ENCODE measurements at places on chromosomes 7 and 10.
A peak's percentile ranks its signal among the peaks of the same experiment; 100 is the strongest.

DNA sequence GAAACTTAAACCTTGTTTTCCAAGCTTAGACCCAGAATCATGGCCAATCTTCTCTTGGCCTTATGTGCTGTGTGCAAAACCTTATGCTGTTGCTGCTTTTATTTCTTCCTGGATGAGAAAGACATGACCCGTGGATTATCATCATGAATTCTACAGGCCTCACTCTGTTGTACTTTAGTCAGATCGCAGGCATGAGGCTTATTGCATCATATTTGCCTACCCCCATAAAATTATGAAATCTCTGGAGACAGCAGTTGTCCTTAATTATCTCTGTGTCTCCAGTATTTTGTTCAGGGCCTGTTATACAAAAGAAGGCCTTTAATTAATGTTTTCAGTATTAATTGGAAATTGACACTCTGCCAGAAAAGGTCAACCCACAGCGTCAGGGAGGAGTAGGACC is 71.6 kb downstream of the PLCE1 start:
- peaks cover 7% of the 10 kb centered on the region for H3K27me3 ChIP-seq
- H3K4me1 ChIP-seq = no peaks in the 10 kb centered on the region
- no peak overlapping the region for H3K27ac ChIP-seq
- no peak overlapping the region for H3K4me3 ChIP-seq
- no peaks in the 10 kb centered on the region for H3K36me3 ChIP-seq

- no peak overlapping the region for H3K27ac ChIP-seq
- peak; percentile 51 for DNase-seq
- H3K4me1 ChIP-seq = peaks cover 12% of the 10 kb centered on the region
- H3K36me3 ChIP-seq = no peaks in the 10 kb centered on the region
- no peak overlapping the region for H3K4me3 ChIP-seq
- H3K27me3 ChIP-seq = no peaks in the 10 kb centered on the region
These were observed 1.3 kb downstream of the SAP25 start for GRCh38 chr7:100572281-100572948.

DNA sequence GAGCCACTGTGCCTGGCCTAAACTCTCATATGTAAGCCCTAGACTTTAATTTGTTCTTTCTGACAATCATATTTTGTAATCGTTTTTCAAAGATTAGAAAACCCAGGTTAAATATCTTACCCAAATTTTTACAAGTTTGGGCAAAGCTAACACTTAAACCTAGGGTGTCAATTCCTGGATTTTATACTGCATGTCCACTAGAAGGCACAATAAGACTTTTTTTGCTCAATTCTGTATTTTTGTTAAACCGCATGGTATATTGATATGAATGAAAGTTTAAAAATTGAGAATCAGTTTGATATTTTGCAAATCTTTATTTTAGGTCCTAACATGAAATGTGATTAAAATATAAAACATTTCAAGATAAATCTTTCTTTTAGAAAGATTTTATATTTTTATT is 29.3 kb downstream of the DYNC2I1 start:
- no peak overlapping the region for H3K27ac ChIP-seq
- no peak overlapping the region for H3K4me3 ChIP-seq
- no peaks in the 10 kb centered on the region for H3K27me3 ChIP-seq
- H3K4me1 ChIP-seq = no peaks in the 10 kb centered on the region

DNA sequence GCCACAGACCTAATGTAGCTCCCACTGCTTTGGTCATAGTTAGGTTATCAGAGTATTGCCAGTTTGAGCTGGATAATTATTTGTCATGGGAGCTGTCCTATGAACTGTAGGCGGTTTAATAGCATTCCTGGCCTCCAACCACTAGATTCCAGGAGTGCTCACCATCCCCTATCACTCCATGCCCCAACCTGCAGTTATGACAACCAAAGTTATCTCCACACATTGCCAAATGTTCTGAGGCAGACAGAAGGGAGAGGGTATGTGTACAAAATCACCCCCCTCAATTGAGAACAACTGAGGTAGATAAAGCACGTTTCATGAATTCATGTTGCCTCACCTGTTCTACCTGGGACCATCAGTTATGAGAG is 119.0 kb upstream of the CACUL1 start:
- H3K36me3 ChIP-seq = peaks cover 7% of the 10 kb centered on the region
- DNase-seq = no peak
- no peak overlapping the region for H3K27ac ChIP-seq
- H3K27me3 ChIP-seq = peaks cover 24% of the 10 kb centered on the region

- H3K27me3 ChIP-seq = no peaks in the 10 kb centered on the region
- H3K4me1 ChIP-seq = no peaks in the 10 kb centered on the region
- H3K36me3 ChIP-seq = peaks cover 5% of the 10 kb centered on the region
These were observed 91.9 kb upstream of the MBL2 start for GRCh38 chr10:52864201-52865106.

DNA sequence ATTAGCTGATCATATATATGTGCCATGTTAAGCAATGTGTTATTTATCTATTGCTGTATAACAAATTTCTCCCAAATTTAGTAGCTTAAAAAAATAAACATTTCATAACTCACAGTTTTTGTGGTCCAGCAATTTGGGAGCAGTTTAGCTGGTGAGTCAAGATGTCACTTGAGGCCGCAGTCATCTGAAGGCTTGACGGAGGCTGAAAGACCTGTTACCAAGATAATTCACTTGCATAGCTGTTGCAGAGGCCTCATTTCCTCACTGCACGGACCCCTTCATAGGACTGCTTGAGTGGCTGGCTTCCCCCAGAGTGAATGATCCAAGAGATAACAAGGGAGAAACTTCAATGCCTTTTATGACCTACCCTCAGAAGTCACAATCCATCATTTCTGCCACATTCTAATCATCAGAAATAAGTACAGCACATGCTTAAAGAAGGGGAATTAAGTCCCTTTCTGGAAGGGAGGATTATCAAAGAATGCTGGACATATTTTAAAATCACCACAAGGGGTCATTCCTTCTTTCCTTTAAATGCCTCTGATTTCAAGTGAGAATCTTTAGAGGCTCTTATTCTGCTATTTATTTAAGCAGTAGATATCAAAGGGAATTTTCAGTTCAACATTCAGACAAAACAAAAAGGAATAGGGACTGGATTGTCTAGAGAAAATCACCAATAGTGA is 10.5 kb upstream of the SRPK2 start:
- no peak overlapping the region for H3K27ac ChIP-seq
- H3K27me3 ChIP-seq = no peaks in the 10 kb centered on the region
- no peak overlapping the region for H3K4me3 ChIP-seq
- H3K36me3 ChIP-seq = no peaks in the 10 kb centered on the region
- H3K4me1 ChIP-seq = no peaks in the 10 kb centered on the region
- no peak for DNase-seq

DNA sequence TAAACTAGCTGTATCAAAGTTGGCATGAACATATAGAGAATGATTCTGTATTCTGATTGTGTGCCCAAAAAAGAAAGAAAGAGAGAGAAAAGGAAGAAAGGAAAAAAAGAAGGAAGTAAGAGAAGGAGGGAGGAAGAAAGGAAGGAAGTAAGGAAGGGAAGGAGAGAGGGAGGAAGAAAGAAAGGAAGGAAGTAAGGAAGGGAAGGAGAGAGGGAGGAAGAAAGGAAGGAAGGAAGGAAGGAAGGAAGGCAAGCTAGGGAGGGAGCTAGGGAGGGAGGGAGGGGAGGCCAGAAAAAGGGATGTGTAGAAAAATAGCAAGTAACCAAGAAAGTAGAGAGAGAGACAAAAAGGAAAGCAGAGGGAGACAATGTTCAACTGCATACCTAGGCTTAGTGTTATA is 60.7 kb upstream of the TARP start:
- H3K4me3 ChIP-seq = peak overlapping the region; percentile 91
- H3K4me1 ChIP-seq = peaks cover 77% of the 10 kb centered on the region
- H3K27ac ChIP-seq = peak overlapping the region; percentile 99
- no peak for DNase-seq
- H3K36me3 ChIP-seq = no peaks in the 10 kb centered on the region
- no peaks in the 10 kb centered on the region for H3K27me3 ChIP-seq

DNA sequence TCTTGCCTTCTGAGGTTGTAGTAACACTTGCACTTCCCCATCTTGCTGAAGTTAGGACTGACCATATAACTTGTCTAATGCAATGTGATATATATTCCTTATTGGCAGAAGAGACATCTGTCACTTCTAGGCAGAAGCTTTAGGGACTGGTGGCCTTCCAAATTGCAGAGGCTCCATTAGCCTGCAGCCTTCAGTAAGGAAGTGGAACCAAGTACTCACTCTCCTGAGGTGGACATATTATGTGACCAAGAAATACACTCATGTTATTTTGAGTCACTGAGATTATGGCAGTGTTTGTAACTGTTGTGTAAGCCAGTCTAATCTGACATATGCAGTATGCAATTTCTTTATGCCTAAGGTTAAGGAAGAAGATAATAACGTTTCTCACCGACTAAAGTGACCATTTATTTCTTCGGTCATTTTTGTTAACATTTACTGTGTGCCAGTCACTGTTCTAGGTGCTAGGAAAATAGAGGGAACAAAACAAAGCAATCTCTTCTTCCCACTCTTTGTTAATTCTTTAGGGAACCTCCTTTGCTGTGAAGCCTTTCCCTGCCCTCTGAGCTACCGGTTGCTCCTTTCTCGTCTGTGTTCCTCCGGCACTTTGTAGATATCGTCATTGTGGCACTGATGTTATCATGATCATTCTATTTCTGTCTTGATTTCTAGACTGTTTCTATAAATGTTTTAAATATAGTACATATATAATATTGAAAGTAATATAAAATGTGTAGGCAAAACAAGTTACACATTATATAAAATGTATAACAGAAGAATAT is 52.9 kb upstream of the HBP1 start:
- no peaks in the 10 kb centered on the region for H3K36me3 ChIP-seq
- H3K4me1 ChIP-seq = peaks cover 3% of the 10 kb centered on the region
- H3K4me3 ChIP-seq = no peak overlapping the region
- no peaks in the 10 kb centered on the region for H3K27me3 ChIP-seq
- H3K27ac ChIP-seq = no peak overlapping the region
- DNase-seq = no peak

DNA sequence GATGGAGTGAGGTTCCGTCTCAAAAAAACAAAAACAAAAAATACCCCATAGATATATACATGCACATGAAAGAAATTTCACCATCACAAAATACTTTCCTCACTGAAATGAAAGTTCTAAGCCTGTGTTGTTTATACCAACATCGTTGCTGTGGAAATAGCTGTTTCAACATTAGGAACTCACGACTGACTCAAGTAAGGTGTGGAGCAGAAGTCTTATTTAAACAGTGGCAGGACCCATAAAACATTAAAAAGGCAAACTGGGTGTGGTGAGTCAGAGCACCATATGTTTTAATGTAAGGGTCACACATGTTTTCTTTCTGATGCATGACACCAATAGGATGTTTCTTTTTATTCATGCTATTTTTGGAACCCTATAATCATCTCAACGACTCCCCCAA is 48.3 kb downstream of the BAIAP2L1 start:
- peaks cover 8% of the 10 kb centered on the region for H3K27me3 ChIP-seq
- H3K4me1 ChIP-seq = no peaks in the 10 kb centered on the region
- DNase-seq = no peak
- H3K36me3 ChIP-seq = no peaks in the 10 kb centered on the region
- H3K27ac ChIP-seq = no peak overlapping the region

DNA sequence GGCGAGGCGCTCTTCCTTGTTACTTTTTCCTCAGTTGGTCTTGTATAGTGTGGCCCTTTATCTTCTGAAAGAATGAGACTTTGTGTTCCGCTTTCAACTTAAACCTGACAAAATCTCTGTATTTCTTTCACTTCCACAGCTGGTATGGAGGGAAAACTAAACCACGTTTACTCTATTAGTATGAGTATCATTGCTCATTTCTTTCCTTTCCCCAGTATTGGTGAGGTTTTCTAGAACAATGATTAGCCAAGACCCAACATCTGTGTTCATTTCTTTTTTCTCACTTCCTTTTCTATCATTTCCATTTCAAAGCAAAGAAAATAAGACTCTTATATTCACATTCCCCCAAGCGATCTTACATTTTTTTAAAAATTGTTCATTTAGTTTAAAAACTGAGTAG is 165.3 kb downstream of the PAXIP1 start:
- H3K36me3 ChIP-seq = no peaks in the 10 kb centered on the region
- H3K4me3 ChIP-seq = no peak overlapping the region
- H3K27me3 ChIP-seq = peaks cover 5% of the 10 kb centered on the region
- no peaks in the 10 kb centered on the region for H3K4me1 ChIP-seq
- no peak overlapping the region for H3K27ac ChIP-seq

DNA sequence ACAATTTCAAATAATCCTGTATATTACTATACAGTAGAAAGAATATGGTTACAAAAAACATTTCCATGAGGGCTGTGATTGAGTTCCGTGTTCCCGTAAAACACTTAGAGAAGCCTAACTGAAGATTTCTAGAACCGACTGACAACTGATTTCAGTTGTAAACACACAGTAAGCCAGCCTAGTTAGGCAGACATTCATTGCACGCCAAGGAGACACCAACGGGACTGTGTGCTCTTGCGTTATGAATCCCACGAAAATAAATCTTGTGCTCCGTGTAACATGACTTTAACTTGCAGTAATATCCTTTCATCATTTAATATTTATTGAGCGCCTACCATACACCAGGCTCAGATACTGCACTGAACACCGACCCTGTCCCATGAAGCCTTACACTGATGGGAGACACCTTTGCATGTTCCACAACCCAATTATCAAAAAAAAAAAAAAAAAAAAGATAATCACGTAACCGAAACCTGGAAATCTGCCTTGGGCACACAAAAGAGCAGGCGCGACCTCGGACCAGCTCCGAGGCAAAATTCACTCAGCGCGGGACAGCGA is 420 bp upstream of the KLHL7 start:
- H3K4me1 ChIP-seq = peaks cover 28% of the 10 kb centered on the region
- H3K27ac ChIP-seq = peak overlapping the region; percentile 96
- peak overlapping the region; percentile 99 for H3K4me3 ChIP-seq
- H3K27me3 ChIP-seq = no peaks in the 10 kb centered on the region
- DNase-seq = no peak

- H3K27me3 ChIP-seq = no peaks in the 10 kb centered on the region
- DNase-seq = no peak
- peaks cover 12% of the 10 kb centered on the region for H3K4me1 ChIP-seq
- no peaks in the 10 kb centered on the region for H3K36me3 ChIP-seq
These were observed 44.1 kb downstream of the GLI3 start for GRCh38 chr7:42192851-42193461.

GRCh38 chr10:114615600-114616007 is 42.5 kb downstream of the ABLIM1 start:
- H3K36me3 ChIP-seq = no peaks in the 10 kb centered on the region
- H3K4me1 ChIP-seq = peaks cover 11% of the 10 kb centered on the region
- H3K4me3 ChIP-seq = peak overlapping the region; percentile 7
- H3K27ac ChIP-seq = peak overlapping the region; percentile 12
- DNase-seq = no peak

DNA sequence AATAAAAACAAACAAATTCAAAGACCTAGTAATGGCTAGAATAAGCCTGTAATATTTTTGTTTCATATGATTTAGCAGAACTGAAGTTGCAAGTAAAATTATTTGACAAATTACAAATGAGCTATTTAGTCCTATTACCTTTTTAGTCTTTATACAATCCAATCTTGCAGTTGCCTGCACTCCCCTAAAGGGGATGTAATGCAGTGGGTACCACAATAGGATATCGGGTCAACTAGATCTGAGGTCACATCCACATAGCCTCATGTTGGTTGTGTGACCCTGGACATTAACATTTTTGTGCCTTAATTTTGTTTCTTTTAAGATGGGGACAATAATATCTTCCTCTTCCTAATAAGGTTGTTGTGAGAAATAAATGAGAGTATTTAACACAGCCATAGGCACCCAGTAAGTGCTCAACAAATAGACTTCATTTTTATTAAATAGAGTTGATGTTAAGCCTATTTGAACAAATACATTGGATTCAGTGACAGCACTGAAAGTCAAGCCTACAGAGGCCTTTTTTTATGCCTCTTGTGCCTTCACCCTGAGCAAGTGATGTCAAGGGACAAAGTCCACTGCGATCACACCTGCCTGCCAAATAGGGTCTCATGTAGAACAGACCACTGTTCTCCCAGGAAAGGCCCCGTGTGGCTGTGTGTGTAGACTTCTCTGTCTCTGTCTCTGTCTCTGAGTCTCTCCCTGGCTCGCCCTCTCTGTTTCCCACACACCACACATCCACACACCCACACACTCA is 124.8 kb downstream of the EVX1 start:
- H3K4me1 ChIP-seq = no peaks in the 10 kb centered on the region
- H3K4me3 ChIP-seq = no peak overlapping the region
- peaks cover 9% of the 10 kb centered on the region for H3K27me3 ChIP-seq
- DNase-seq = no peak
- no peaks in the 10 kb centered on the region for H3K36me3 ChIP-seq

Data from natural killer cell treated with Interleukin-12 subunit alpha and Interleukin-12 subunit beta and Interleukin-15 and Interleukin-18, amount 100 ng/mL, for 72 hours (primary cell).